ENCODE measurements at places on chromosomes 13 and 19.

DNA sequence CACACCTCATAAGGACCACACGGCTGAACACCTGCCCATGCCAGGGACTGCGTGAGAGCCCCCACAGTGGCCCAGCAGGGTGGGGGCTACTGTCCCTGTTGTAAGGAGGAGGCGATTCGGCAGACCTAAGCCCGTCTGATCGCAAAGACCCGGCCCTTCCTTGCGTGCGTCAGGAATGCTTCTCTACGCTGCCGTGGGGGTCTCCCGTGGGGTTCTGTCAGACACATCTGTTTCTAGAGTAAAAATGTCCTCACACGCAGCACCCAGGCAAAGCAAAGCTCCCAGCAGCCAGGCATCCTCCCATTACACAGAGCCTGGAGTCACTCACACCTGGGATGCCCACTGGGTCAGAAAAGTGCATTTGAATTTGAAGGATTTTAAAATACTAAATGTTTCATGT is 147.7 kb upstream of the SOX1 start:
- H3K4me1 ChIP-seq, result no peaks in the 10 kb centered on the region
- no peak overlapping the region for H3K4me3 ChIP-seq
- H3K27ac ChIP-seq, result no peak overlapping the region

- no peak overlapping the region for H3K27ac ChIP-seq
- no peak for DNase-seq
- H3K27me3 ChIP-seq, result peaks cover 5% of the 10 kb centered on the region
- peak overlapping the region; percentile 67 for H3K4me3 ChIP-seq
- no peaks in the 10 kb centered on the region for H3K4me1 ChIP-seq
Observed at GRCh38 chr19:3276341-3276799, 51.9 kb downstream of the CELF5 start.

DNA sequence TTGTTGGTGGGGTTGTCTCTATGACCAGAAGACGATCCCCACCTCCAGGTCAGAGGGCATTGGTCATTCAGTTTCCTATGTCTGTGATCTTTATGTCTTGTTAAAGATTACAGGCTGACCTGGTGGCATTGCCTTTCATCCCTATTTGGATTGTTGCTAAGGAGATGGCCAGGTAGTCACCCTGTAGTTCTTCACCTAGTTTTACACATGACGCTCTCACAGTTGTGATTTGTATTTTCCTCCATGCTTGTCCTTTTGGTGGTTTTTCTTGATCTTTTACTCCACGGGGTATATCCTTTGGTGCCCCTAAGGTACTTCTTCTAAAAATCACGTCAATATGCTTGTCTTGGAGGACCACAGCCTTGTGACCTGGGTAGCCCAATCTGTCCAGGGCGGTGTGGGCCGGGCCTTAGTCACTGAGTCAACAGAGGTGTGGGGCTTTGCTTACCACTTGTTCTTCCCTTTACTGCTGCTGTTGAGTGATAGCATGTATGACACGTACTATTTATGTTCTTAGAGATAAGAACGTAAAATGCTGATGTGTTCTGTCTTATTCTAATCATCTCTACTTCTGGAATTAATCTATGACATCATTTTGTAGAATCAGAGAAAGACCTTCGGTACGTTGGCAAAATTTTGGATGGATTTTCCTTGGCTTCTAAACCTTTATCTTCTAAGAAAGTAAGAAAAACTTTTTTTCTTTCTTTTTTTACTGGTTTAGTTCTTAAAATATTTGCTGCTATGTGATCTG is 20.1 kb downstream of the GPATCH1 start:
- no peaks in the 10 kb centered on the region for H3K27me3 ChIP-seq
- no peak for DNase-seq
- H3K4me3 ChIP-seq, result no peak overlapping the region
- no peak overlapping the region for H3K27ac ChIP-seq

DNA sequence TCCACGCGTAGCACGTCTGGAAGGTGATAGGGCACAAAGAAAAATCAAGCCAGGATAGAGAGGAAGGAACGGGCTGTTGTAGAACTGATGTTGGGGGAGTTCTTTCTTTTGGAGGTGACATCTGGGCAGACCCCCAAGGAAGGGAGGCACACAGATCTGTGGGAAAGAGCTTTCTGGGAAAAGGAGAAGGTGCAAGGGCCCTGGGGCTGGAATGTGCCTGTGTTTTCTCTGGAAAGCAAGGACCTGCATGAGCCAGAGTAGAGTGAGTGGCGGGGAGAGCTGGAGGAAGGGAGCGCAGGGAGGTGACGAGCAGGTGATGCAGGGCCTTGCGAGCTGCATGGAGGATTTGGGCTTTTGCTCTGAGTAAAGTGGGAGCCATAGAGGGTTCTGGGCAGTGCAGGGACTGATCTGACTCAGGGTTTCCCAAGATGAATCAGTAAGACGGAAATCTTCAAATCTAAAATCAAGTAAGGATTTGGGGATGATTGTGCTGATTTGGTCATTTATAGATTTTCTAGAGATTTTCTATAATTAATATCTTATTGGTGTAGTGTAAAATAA is 30.8 kb downstream of the SMARCA4 start:
- no peak overlapping the region for H3K4me3 ChIP-seq
- no peaks in the 10 kb centered on the region for H3K4me1 ChIP-seq
- H3K27me3 ChIP-seq, result no peaks in the 10 kb centered on the region
- peaks cover 21% of the 10 kb centered on the region for H3K36me3 ChIP-seq

GRCh38 chr19:18439025-18439909 is 1.3 kb upstream of the ISYNA1 start:
- peak overlapping the region; percentile 87 for H3K27ac ChIP-seq
- DNase-seq, result no peak
- peaks cover 19% of the 10 kb centered on the region for H3K4me1 ChIP-seq
- H3K27me3 ChIP-seq, result no peaks in the 10 kb centered on the region

DNA sequence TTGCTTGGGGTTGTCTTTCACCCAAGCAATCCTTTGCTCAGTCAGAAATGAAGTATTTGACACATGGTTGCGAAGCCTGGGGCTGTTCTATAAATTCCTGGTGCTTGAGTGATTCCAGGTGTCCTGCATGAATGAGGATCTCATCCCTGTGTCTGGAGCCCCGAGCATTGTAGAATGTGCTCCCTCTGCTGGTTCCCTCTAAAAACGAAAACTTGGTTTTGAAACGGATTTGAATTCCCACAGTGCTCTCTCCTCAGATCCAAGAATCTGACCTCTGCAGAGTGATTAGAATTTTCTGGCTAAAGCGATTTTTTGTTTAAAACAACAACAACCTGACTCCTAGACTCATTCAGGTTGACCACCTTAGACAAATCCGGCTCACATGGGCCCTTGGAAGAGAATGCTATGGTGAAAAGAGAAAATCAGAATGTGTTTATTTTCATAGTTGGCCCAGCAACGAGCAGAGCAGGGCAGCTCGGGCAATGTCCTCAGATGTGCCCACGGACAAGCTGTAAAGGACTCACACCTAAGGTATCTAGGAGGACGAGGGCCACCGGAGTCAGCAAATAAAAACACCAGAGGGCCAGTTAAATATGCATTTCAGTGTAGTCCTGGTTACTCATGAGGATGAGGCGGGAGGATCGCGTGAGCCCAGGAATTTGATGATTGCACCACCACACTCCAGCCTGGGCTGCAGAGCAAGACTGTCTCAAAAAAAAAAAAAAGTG is 8.7 kb upstream of the ATP12A start:
- H3K4me3 ChIP-seq, result peak overlapping the region; percentile 10
- peak; percentile 32 for DNase-seq
- peak overlapping the region; percentile 77 for H3K27ac ChIP-seq
- H3K27me3 ChIP-seq, result no peaks in the 10 kb centered on the region

DNA sequence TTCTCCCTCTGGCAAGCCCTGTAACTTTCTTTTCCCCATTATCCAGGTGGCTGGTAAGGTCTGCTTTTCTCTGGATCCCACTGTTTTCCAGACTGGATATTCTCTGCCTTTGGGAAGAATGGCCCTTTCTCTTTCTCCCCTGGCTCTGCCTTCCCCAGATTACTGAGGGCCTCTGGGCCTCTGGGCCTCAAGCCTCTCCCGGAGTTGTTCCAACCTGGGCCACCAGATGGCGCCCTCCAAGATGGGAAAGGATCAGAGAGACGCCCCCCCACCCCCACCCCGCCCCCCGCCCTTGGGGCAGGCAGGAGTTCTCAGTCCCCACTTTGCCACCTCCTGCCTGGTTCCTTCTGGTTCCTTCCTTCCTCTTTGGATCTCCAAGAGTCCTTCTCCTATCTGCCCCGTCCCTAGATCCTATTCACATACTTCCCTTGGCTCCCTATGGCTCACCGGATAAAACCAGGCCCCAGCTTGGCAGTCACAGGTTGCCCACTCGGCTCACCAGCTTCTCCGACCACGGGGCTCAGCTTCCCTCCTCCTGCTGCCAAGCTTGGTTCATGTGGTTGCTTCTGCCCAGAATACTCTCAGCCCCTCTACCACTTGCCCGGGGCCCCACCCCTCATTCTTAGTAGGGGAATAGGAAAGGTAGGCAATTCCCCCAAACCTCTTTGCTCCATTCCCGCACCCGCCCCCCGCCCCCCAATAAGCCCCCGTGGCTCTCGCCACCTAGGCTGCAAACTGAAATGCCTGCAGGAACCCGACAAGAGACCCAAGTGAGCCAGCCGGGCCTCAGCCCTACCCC is 13.1 kb downstream of the EPS8L1 start:
- H3K27me3 ChIP-seq, result no peaks in the 10 kb centered on the region
- peaks cover 6% of the 10 kb centered on the region for H3K36me3 ChIP-seq
- peak overlapping the region; percentile 7 for H3K27ac ChIP-seq

DNA sequence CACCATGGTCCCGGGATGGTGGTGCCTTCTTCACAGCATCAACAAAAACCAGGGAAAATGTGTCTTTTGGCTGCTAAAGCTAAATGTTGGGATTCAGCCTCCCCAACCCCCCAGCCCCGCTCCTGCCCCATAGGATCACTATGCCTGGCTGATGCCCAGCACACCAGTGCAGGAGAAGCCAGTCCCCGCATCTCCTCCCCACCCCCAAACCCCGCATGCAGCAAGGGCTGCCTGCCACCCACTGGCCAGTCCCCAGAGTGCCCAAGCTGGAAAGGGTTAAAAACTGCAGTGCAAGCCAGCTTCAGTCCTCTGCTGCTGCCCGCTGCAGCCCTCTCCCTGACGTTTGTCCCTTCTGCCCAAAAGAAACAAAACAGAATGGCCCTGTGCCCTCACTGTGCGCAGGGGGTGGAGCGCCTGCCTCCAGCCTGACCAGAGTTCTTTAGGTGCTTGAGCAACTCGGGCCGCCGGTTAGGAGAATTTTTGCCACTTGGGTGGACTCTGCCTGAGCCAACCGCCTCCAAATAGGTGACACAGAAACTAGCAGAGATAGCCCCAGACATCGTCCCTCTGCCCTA is 3.7 kb downstream of the CALM3 start:
- no peak overlapping the region for H3K4me3 ChIP-seq
- peaks cover 7% of the 10 kb centered on the region for H3K4me1 ChIP-seq
- H3K27me3 ChIP-seq, result no peaks in the 10 kb centered on the region
- no peaks in the 10 kb centered on the region for H3K36me3 ChIP-seq
- DNase-seq, result no peak

DNA sequence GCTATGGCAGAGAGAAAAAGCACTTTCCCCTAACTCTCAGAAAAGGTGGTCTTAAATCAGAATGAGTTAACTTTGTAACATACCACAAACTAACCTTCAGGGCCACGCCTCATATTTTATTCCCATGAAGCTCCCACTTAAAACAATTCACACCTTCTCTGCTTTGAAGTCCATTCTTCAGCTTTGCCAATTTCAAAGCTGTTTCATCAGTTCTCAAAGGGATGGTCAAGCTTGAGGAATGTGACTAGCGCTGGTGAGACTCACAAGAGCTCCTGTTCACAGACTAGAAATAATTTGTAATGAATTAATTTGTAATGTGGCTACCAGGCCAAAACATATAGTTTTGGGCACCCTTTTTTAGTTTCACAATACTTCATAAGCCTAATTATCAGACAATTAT is 68.2 kb downstream of the STK24 start:
- peaks cover 3% of the 10 kb centered on the region for H3K4me1 ChIP-seq
- H3K27me3 ChIP-seq, result no peaks in the 10 kb centered on the region
- H3K4me3 ChIP-seq, result no peak overlapping the region
- H3K27ac ChIP-seq, result peak overlapping the region; percentile 12
- DNase-seq, result no peak

DNA sequence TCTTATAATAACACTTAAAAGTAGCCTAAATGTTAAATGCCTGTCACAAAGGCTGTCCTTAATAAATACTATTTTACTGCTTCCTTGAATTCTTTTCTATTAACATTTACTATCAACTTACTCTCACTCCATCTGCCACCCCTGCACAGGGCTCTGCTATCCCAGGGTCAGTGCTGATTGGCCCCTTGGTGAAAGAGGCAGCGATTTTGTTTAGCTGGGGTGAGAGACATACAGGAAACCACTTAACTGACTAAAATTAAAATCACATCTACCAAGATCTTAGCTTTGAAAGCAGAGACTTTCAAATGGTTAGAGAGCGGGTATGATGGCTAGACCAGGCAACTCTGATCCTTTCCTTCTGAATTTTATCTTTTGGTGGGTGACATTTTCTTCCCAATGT is 149.9 kb upstream of the HTR2A start:
- H3K36me3 ChIP-seq, result no peaks in the 10 kb centered on the region
- H3K27ac ChIP-seq, result no peak overlapping the region
- no peaks in the 10 kb centered on the region for H3K27me3 ChIP-seq
- no peak overlapping the region for H3K4me3 ChIP-seq

- no peak overlapping the region for H3K27ac ChIP-seq
- H3K36me3 ChIP-seq, result no peaks in the 10 kb centered on the region
- no peak overlapping the region for H3K4me3 ChIP-seq
- H3K4me1 ChIP-seq, result no peaks in the 10 kb centered on the region
- no peak for DNase-seq
Observed at GRCh38 chr13:30071969-30072817, 221.8 kb upstream of the UBL3 start.

GRCh38 chr13:51477149-51477548 is 24.3 kb upstream of the INTS6 start:
- H3K4me3 ChIP-seq, result no peak overlapping the region
- H3K4me1 ChIP-seq, result no peaks in the 10 kb centered on the region
- no peak for DNase-seq
- no peaks in the 10 kb centered on the region for H3K27me3 ChIP-seq
- H3K36me3 ChIP-seq, result no peaks in the 10 kb centered on the region

GRCh38 chr19:3481241-3482090 is 1.1 kb upstream of the SMIM24 start:
- H3K27ac ChIP-seq, result no peak overlapping the region
- H3K4me1 ChIP-seq, result no peaks in the 10 kb centered on the region
- no peaks in the 10 kb centered on the region for H3K36me3 ChIP-seq

DNA sequence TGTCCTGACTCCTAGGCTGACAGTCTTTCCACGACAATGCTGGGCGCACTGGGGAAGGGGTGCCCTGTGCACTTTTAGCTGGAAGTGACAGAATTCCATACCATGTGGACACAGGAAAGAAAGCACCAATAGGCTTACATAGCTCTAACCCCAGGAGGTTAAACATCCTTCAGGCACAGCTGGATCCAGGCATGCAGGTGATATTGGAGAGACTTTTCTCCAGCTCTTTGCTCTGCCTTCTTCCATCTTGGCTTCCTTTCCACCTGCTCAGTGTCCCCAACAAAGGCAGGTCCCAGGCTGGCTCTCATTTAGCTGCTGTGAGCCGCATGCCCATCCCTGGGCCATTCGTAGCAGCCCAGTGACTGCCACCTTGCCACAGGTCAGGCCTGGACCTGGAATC is 61.1 kb upstream of the LDLR start:
- H3K4me1 ChIP-seq, result no peaks in the 10 kb centered on the region
- no peaks in the 10 kb centered on the region for H3K27me3 ChIP-seq
- DNase-seq, result no peak
- H3K4me3 ChIP-seq, result no peak overlapping the region
- H3K36me3 ChIP-seq, result peaks cover 3% of the 10 kb centered on the region
- no peak overlapping the region for H3K27ac ChIP-seq

GRCh38 chr19:46755853-46756543 is 9.7 kb upstream of the STRN4 start:
- no peaks in the 10 kb centered on the region for H3K27me3 ChIP-seq
- H3K4me1 ChIP-seq, result peaks cover 7% of the 10 kb centered on the region
- no peaks in the 10 kb centered on the region for H3K36me3 ChIP-seq
- H3K4me3 ChIP-seq, result no peak overlapping the region
- DNase-seq, result no peak
